ENCODE measurements at places on chromosomes 6 and 20.

DNA sequence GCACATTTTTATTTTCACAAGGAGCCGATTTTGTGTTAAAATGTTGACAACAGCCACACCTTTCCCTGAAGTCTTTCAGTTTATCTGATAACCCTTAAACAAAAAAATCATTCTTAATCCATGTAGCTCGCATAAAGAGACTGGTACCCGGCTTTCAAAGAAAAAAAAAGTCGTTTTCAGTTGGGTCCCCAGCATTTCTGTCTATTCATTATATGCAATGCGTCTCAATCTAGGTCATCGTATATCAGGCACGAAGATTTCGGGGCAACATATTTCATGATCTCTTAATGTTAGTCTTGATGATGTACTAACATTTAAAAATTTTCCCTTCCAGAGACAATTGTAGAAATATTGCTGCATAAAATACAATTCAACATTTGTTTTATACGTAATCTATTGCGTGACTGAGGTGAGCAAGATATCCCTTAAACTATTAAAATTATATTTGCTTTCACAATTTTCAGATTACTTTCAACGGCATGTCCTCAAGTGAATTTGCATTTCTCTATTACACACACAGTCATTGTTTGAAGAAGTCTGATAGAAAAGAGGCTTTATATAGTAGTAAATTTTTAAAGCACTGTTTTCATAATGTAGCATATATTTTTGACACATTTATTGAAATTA, 2.9 kb upstream of the TUBB2B start:
- no peak for DNase-seq

- no peak for DNase-seq
Observed at GRCh38 chr6:73560182-73560732, 39.4 kb upstream of the EEF1A1 start.

GRCh38 chr6:134739299-134740026, 210.4 kb downstream of the ALDH8A1 start:
- DNase-seq, result no peak

GRCh38 chr6:132673376-132674094, 14.6 kb upstream of the TAAR1 start:
- no peak for DNase-seq

DNA sequence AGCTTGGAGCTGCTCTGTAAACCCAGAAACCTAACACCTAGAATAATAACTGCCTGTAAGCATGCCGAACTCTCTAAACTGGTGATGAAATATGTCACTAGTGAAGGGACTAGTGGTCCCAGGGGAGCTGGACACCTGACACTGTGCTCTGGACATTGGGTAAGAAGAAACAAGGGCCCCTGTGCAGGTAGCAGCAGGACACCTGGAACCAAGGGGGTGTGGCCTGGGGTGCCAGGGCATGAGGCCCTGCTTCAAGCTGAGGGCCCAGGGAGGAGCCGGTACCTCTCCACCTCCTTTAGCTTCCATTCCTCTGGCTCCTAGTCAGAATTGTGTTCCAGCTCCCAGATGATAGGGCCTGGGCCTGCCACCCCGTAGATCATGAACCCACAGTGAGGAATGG, 263.2 kb downstream of the OGFRL1 start:
- no peak for DNase-seq

- DNase-seq, result no peak
Observed at GRCh38 chr6:3549314-3549940, 92.6 kb upstream of the SLC22A23 start.

GRCh38 chr6:11231564-11232192, 790 bp downstream of the NEDD9 start:
- no peak for DNase-seq

DNA sequence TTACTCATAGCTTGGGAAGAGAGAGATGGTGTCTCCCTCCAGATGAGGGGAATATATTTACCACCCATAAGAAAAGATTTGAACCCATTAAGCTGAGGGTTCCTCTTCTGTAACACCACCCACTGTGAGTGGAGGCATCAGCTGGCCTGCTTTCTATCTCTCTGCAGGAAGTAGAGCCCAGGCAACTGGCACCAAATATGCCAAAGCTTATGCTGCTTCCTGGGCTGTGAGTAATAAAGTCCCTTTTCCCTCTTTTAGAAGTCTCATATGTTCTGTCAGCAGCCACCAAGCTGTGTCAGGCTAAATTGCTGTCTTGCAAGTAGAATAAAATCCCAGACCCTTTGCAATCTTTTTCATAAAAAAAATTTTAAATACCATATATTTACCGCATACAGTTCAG, 241.4 kb downstream of the LAMA2 start:
- no peak for DNase-seq

GRCh38 chr20:61982191-61982950, 83.3 kb downstream of the TAF4 start:
- DNase-seq, result no peak

- no peak for DNase-seq
Observed at GRCh38 chr6:154394571-154394970, 38.0 kb upstream of the IPCEF1 start.

DNA sequence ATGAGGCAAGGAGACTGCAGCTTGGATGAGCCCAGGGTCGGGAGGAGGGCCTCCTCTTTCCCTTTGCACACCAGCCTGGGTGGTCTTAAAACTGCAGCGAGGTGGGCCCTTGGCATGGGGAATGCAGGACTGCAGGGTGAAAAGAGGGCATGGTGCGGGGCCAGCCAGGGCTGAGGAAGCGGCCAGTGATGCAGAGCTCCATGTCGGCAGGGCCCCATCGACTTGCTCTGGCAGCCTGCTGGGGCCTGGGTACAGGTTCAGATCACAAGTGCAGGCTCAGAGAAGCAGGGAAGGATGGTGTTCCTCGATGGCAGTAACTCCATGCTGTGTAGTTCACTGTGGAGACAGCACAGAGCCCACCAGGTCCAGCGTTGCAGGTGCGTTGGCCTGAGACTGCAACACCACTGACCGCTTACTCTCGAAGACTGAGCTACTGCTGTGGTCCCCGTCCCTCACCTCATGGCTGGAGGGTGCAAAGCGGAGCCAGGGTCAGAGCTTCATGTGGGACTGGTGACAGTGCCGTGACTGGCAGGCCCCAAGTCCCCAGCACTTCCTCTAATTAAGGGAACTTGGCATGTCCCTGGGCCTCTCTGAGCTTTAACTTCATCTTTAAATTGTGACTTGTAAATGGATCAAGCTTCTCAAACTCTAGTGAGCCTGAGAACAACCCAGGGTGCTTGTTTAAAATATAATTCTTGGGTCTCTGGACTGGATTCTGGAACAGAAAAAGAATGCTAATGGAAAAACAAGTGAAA, 223.2 kb downstream of the SYNDIG1 start:
- peak; percentile 13 for DNase-seq

GRCh38 chr6:41777551-41778285, 2.0 kb downstream of the FRS3 start:
- DNase-seq, result no peak

DNA sequence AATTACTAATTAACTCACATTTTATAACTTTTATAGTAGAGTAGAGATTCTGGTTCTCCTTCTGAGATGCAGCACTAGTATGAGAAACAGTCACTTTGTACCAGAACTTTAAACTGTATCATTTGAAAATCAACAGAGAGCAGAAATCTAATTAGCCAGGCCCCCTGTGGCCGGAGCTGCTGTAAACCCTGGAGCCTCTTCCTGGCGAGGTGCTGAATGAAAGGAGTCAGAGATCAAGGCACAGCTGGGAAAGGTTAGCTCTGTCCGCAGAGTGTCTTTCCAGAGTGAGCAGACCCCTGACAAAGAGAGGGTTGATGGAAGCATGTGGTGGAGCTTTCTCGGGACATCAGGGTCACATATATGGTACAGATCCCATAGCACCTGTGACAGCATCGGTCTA, 703.8 kb downstream of the RFPL4B start:
- DNase-seq, result no peak

- no peak for DNase-seq
Observed at GRCh38 chr20:58576603-58576970, 61.4 kb upstream of the APCDD1L start.

DNA sequence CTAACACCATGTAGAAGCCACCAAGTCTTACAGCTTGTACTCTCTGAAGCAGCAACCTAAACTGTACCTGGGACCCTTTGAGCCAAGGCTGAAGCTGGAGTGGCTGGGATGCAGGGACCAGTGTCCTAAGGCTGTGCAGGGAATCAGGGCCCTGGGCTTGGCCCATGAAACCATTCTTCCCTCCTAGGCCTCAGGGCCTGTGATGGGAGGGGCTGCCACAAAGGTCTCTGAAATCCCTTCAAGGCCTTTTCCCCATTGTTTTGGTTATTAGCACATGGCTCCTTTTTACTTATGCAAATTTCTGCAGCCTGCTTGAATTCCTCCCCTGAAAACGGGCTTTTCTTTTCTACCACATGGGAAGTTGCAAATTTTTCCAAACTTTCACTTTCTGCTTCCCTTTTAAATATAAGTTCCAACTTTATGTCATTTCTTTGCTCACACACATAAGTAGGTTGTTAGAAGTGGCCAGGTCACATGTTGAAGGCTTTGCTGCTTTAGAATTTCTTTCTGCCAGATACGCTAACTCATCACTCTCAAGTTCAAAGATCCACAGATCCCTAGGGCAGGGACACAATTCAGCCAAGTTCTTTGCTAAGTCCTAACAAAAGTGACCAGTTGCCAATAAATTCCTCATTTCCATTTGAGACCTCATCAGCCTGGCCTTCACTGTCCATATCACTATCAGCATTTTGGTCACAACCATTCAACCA, 28.2 kb upstream of the ATXN1 start:
- no peak for DNase-seq

DNA sequence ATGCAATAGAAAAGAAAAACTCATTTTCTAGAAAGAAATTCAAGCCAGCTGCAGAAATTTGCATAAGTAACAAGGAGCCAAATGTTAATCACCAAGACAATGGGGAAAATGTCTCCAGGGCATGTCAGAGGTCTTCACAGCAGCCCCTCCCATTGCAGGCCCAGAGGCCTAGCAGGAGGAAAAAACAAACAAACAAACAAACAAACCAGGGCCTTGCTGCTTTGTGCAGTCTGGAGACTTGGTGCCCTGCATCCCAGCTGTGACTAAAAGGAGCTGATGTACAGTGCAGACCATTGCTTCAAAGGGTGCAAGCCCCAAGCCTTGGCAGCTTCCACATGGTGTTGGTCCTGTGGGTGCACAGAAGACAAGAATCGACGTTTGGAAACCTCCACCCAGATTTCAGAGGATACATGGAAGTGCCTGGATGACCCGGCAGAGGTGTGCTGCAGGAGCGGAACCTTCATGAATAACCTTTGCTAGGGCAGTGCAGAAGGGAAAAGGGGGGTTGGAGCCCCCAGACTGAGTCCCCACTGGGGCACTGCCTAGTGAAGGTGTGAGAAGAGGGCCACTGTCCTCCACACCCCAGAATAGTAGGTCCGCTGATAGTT, 110.9 kb upstream of the AKAP12 start:
- no peak for DNase-seq

DNA sequence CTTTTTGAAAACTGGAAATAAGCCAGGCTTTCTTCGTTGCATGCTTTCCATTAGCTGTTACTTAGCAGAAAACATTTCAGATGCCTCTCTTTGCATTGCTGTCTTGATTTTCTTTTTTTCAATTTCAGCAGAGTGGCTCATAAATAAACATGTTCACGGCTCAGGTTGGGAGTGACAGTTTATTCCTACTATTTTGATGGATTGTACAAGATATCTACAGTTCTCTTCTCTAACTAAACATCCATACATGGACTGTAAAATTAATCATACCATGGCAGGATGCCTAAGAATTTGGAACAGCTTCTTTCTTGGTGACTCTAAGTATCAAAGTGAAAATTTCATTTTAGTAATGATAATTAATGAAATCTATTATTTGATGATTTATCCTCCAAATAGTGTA, 130.5 kb upstream of the EPHA7 start:
- no peak for DNase-seq

DNA sequence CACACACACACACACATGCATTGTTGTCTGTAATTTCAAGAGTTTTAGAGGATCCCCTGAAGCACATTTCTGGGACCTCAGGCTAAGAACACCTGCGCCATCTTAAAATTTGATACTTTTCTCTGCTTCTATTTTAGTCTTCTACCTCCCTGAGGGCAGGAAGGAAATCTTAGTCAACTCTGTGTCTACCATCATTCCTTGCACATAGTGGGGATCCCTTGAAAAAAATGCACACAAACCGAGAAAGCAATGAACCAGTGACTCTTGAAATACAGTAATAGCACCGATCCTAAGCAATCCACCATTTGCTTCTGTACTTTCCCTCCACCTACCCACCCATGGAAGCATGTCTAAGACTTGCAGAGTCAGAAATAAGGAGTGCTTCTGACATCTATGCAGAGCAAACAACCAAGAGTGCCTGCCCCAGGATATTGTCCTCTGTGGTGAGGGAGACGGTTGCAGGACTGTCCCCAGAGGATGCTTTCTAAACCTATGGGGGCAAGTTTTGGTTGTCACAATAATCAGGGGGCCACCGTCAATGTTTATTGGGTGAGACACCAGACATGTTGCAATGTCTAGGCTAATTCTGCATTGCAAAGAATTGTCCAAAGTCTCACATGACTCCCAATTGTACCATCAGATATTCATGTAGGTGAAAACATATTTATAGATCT, 208.0 kb upstream of the TAB2 start:
- DNase-seq, result peak; percentile 25

DNA sequence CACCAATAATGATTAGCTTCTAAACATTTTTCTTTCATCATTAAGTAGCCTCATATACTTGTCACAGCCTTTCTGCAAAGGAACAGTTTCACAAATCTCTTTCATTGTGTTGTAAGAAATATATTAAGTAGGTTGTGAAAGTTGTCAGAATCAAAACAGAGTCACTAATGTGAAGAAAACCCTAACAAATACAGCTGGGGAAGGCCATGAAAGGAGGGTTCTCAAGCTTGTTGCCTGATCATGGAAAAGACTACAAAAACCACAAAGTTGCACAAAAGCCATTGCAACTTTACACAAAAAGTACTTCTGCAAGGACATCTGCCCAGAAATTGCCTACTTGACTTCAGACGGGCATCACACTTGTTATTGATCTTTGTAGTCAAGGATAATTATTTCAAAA, 216.1 kb downstream of the ALDH8A1 start:
- no peak for DNase-seq

- no peak for DNase-seq
Observed at GRCh38 chr6:2204272-2204671, 41.1 kb downstream of the GMDS start.

- DNase-seq, result no peak
Observed at GRCh38 chr6:149696901-149697300, 21.0 kb downstream of the LATS1 start.

- no peak for DNase-seq
Observed at GRCh38 chr20:33919653-33920052, 74.1 kb upstream of the RALY start.

GRCh38 chr20:13059398-13060136, 50.8 kb downstream of the SPTLC3 start:
- no peak for DNase-seq

DNA sequence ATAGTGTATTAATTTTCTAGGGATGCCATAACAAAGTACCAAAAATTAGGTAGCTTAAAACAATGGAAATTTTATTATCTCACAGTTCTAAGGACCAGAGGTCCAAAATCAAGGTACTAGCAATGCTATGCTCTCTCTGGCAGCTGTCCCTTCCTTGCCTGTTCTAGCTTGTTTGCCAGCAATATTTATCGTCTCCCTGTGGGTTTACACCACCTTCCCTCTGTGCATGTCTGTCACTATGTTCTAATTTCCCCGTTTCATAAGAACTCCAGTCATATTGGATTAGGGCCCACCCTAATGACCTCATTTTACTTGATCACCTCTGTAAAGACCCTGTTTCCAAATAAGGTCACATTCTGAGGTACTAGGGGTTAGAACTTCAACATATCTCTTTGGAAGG, 217.2 kb downstream of the IBTK start:
- DNase-seq, result no peak
